ENCODE measurements at places on chromosomes 5 and 9.

GRCh38 chr9:91008568-91008967 is 206.9 kb downstream of the SYK start:
- no peak for DNase-seq
- H3K27me3 ChIP-seq, result no peaks in the 10 kb centered on the region
- H3K36me3 ChIP-seq, result no peaks in the 10 kb centered on the region
- no peaks in the 10 kb centered on the region for H3K4me1 ChIP-seq

DNA sequence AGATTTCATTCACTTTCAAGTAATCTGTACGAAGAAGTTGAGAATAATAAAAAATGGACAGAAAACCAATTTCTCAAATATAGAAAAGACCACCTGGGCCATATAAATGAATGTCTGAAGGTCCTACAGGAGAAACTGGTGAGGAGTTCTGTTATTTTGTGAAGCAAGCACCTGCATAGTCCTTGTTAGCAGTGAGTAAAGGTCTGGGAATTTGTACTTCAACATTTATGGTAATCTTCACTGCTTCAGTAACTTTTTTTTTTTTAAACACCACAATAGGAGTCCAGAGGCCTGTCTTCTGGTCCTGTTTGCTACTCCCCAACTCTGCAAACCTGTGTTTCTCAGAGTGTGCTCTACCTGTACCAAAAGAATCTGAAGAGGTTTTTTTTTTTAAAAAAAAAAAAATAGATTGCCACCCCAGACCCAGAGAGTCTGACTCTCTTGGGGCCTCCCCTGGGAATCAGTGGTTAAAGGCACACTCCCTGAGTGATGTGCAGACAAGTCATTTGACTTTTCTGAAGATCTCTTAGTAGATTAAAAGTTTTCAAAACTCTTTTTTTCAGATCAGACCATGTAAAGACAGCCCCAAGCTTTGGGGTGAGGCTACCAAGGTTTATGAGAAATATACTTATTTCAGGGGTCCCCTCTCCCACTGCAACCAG is 55.5 kb downstream of the FAM81B start:
- no peak for DNase-seq
- no peaks in the 10 kb centered on the region for H3K27me3 ChIP-seq
- no peaks in the 10 kb centered on the region for H3K36me3 ChIP-seq
- no peak overlapping the region for H3K27ac ChIP-seq
- H3K4me3 ChIP-seq, result no peak overlapping the region

DNA sequence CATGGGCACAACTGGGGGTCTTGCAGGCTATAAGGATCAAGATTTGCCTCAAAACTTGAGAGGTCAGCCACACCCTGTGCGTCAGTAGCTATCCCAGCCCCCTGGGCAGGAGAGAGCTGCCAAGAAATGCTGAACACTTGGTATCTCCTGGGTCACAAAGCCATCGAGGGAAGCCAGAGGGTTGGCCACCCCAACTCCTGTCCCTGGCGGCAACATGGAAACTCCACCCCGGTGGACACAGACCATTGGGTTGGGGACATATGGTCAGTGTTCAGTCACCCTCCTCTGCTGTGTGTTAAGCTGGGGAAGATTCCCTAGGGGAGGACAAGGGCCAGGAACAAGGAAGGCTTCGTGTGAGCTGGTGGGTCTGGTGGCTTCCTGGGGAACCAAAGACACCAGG is 140.6 kb downstream of the C5orf15 start:
- no peak overlapping the region for H3K4me3 ChIP-seq
- DNase-seq, result no peak
- H3K27me3 ChIP-seq, result no peaks in the 10 kb centered on the region
- peaks cover 10% of the 10 kb centered on the region for H3K4me1 ChIP-seq
- no peak overlapping the region for H3K27ac ChIP-seq
- no peaks in the 10 kb centered on the region for H3K36me3 ChIP-seq

DNA sequence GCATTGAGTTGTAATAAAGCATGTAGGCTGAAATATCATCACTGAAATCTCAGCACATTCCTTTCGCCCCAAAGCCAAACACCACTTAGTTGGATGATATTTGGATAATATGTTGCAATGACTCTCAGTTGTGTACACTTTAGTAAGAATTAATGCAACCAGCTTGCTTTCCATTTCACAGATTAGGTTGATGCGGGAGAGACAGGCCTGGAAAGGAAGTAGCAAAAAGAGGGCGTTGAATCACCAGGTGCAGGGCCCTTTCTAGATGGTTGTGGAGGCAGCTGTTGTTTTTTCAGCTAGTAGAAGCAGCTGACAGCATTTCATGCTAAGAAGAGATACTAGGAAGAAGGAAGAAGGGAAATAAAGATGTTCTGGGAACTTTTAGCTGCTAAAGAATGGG is 30.9 kb downstream of the DMRT3 start:
- H3K36me3 ChIP-seq, result no peaks in the 10 kb centered on the region
- no peak overlapping the region for H3K4me3 ChIP-seq
- no peak for DNase-seq
- no peaks in the 10 kb centered on the region for H3K27me3 ChIP-seq
- H3K27ac ChIP-seq, result no peak overlapping the region
- peaks cover 2% of the 10 kb centered on the region for H3K4me1 ChIP-seq

GRCh38 chr5:5340206-5340729 is 82.2 kb upstream of the ICE1 start:
- no peaks in the 10 kb centered on the region for H3K27me3 ChIP-seq
- H3K27ac ChIP-seq, result no peak overlapping the region
- H3K4me3 ChIP-seq, result no peak overlapping the region
- no peaks in the 10 kb centered on the region for H3K4me1 ChIP-seq

Data from Karpas-422 (cell line).